ENCODE measurements at places on chromosomes 16 and 17. TPM values are rescaled to one million over a fixed set of nuclear protein-coding genes. Genes with fewer than 3 reads are reported as not detected.

The OTOP2 gene
- total RNA-seq = not detected

GRCh38 chr16:28267356-28267755 is 25.0 kb upstream of the SBK1 start:
- no peak for DNase-seq

- no peak for DNase-seq
These were observed 243.3 kb upstream of the PSMD7 start for GRCh38 chr16:74053312-74053711.

GRCh38 chr16:8585041-8585440 is 5.3 kb downstream of the TMEM114 start:
- DNase-seq = no peak

DNA sequence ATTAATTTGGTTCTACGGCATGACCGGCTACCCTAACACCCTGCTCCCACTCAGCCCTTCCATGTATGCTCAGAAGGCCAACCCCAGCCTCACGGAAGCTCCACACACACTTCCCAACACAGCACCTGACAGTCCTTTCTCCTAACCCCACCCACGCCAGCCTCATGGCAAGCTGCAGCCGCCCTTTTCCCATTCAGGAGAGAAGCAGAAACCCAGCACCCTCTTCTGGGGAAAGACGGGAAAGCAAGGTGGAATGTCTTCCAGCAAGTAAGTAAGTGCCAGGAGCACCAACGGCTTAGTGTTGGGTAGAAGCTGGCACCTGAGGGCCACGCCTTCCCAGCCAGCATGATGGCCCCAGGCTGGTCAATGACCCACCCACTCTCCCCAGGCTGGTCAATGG is 32.1 kb downstream of the ABR start:
- peak; percentile 71 for DNase-seq

The AANAT gene
- not detected for total RNA-seq

The ITGAD gene
- total RNA-seq = 0.12 TPM

DNA sequence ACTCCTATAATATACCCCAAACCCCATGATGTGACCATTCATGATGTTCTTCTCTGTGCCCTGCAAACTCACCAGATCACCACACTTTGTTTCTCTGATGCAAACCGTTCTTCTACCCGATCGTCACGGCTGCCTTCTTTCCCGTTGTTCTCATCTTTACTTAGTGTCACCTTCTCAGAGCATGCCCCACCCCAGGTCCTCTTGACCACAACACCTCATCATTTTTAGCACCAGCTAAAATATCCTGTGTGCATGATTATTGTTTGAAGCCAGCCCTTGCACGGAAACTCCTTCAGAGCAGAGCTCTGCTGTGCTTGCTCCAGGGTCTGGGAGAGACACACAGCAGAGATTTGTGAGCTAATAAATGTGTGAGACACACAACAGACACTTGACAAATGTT is 38.9 kb upstream of the CREBBP start:
- no peak for DNase-seq

GRCh38 chr17:75749545-75750389 is 15.2 kb downstream of the GALK1 start:
- no peak for DNase-seq

DNA sequence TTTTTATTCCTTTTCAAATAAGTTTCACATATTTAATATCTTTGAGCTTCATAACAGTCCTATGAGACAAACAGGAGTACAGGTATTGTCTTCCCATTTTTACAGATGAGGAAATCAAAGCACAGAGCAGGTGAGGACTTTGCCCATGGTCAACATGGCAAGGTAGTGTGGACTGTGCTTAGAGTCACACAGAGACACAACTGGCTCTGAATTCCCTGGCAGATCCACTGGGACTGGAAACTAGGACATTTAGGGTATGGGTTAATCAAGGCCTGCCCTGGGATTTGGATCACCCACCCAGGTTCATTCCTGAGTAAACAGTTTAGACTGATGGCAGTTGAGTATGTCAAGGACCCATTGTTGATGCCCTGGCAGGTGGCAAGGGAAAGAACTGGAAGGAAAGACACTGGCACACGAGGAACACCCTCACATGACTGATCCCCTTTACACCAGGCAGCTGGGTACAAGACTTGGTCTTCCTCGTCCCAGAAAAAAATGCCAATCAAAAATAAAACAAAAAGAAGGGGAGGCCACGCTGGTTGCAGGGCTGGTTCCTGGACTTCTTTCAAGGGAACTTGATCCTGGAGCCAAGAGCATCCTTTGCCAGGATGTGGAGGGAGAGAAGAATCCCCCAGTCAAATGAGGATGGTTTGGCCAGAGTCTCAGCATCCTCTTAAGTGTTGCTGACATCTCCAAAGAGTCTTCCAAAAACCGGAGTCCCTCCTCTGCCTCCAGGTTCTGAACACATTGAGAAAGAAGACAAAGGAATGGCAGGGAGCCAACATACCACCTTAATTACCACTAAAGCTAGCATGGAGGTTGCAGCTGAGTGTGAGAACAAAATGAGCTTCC is 34.9 kb downstream of the CHD9 start:
- DNase-seq = no peak

GRCh38 chr16:10610499-10611184 is 30.2 kb upstream of the EMP2 start:
- DNase-seq = no peak

The TOX3 gene
- total RNA-seq = not detected

- no peak for DNase-seq
These were observed 282.0 kb downstream of the BCAS3 start for GRCh38 chr17:60959696-60960095.

The CACNG5 gene
- total RNA-seq = not detected

The IL21R gene
- total RNA-seq = 1.2 TPM

The TMEM238L gene
- not detected for total RNA-seq

DNA sequence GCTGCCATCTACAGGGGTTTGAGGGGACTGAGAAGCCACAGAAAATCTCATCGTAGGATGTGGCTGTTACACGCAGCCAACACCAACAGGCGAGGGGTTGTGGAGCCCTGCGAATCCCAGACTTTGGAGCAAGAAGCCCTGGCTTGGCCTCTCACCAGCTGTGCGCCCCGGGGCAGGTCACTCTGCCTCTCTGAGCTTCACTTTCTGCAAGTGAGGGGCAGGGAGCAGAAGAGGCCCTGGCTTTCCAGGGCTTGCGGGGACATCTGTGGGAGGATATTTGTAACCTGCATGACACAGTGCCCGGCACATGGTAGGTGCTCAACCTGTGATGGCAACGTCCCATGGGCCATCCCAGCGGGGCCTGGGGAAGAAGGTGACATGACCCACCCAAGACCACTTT is 32.9 kb upstream of the CIBAR2 start:
- no peak for DNase-seq

GRCh38 chr16:52462816-52463215 is 84.1 kb downstream of the TOX3 start:
- DNase-seq = no peak

GRCh38 chr17:56020369-56020768 is 132.9 kb upstream of the ANKFN1 start:
- DNase-seq = no peak

The ZP2 gene
- total RNA-seq = not detected

The CYB5B gene
- 689 TPM for total RNA-seq

GRCh38 chr16:48057048-48057447 is 98.7 kb downstream of the ABCC12 start:
- DNase-seq = no peak

GRCh38 chr17:28285965-28286364 is 33.0 kb upstream of the TMEM97 start:
- DNase-seq = no peak

The MYOCD gene
- total RNA-seq = not detected

- no peak for DNase-seq
These were observed 9.6 kb upstream of the FBF1 start for GRCh38 chr17:75950421-75950820.

DNA sequence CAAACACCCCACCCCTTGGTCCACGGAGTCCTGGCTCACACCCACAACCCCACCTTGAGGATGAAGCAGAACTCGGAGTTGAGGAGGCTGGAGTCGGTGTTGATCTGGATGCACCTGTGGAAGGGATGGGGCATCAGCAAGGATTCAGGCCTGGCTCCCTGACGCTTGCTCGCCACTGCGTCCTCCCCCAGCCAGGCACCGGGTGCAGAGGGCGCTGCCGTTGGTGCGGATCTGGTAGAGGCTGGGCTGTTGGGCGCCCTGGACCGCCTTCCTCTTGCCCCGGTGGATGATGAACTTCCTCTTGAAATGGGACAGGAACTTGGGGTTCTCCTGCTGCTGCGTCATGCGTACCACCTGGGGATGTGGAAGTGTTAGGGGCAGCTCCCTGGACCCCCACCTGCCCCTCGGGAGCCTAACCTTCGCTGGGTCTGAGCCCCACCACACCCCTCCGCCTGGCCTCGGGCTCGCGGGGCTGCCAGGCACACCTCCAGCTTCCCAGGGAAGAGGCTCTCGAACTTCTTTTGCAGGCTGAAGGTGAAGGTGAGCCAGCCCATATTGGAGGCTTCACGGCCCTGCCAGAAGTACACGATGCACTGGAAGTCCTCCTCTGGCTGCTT is 12.3 kb downstream of the FLII start:
- no peak for DNase-seq

- no peak for DNase-seq
These were observed 63.0 kb upstream of the CES5A start for GRCh38 chr16:55938126-55938525.

The CPNE7 gene
- total RNA-seq = 201 TPM

- DNase-seq = no peak
These were observed at the start of gene LAT for GRCh38 chr16:28984619-28985135. LAT (plus strand) TSS chr16:28985052; CDS start chr16:28985418, 366 bp downstream.

Measured in HCT116 (cell line).